ENCODE measurements at places on chromosomes 3 and 15.

GRCh38 chr3:45087155-45087554 lies 59.0 kb downstream of the CDCP1 start:
- no peak for DNase-seq

- no peak for DNase-seq
Measured at GRCh38 chr15:91040856-91041255, 18.5 kb upstream of the VPS33B start.

DNA sequence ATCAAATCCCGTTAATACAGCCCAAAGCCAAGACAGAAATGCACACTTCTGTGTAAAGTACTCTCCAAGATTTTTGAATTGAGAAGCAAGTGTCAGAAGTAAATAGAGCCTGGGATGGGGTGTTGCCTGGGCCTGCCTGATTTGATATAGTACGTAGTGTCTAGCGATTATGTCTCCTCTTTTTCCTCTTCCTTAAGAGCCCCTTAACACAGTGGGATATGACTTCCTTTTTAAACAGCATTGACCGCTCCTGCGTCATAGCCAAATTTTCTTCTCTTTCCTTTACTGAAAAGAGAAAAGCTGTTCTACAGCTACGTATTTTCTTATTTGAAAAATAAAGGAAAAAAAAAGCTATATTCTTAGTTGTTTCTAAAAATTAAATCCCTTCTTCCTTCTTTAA lies 97.7 kb downstream of the PLCL2 start:
- no peak for DNase-seq

DNA sequence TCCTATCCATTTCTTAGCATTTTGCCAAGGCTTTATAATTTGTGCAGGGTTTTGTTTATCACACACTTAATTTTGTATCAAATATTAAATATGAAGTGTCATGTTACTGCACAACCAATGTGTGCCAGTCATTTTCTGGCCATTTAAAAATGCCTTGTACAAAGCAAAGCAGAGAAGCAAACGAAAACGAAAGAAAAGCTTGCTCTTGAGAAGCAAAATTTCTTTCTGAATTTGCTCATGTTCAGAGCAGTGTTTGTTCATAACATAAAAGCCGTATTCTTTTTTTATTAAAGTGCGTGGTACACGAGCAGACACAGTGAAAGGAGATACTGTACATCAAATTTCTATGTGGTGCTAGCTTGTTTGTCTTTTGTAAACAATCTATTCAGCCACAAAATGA lies 792.6 kb downstream of the NAALADL2 start:
- no peak for DNase-seq

DNA sequence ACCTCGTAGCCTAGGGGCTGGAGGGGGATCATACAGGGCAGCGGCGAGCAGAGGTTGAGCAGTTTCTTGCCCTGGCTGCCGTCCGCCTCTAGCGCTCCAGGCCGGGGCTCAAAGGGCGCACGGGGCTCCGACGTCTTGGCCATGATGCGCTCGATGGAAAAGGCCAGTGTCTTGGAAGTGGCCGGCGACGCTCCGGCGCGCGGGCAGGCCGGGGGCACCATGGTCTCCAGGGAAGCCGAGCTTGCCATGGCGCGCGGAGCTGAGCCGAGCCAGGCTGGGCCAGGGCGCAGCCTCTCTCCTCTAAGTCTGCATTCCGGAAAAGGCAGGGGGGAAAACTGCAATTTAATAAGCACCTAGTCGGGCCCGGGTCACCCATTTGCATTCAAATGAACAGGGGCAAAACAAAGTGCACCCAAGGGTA lies 719 bp downstream of the FEZF2 start:
- no peak for DNase-seq

- DNase-seq: no peak
Measured at GRCh38 chr15:72203507-72203837, 5.9 kb upstream of the GRAMD2A start.

DNA sequence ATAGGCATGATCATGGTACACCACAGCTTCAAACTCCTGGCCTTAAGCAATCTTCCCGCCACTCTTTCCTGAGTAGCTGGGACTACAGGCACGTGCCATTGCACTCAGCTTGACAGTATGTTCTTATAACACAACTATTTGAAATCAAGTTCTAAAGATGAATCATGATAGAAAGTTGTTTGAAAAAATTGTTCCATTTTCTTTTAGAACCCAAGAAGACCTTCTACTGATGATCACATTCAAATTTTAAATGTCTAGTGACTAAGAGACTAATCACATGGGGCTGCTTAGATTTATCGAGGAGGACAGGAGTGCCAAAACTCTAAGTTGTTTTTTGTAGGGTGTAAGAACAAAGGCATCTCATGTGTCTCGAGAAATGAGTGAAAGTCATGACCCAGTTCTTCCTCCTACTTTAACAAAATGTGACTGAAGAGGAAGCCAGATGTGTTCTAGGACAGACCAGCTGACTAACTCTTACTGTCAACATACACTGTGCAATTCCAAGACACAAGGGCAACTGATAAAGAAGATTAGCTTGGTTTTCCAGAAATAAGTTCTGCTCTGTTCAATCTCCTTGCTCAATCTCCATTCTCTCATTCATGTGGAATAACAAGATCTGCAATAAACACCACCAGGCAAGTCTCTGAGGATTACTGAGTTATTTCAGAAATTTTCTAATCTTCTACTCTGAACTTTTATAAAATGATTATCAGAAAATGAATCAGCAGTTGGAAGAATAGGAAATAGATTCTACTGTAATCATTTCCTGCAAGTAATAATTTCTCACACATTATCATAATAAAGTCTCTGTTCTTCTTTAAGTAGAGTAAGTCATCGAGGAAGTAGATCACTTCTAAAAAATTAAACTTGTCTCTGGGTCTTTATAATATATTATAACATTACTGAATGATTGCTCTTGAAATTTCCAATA lies 122.6 kb upstream of the CCNL1 start:
- no peak for DNase-seq

GRCh38 chr3:128271536-128272332 lies 118.5 kb downstream of the EEFSEC start:
- DNase-seq: no peak

DNA sequence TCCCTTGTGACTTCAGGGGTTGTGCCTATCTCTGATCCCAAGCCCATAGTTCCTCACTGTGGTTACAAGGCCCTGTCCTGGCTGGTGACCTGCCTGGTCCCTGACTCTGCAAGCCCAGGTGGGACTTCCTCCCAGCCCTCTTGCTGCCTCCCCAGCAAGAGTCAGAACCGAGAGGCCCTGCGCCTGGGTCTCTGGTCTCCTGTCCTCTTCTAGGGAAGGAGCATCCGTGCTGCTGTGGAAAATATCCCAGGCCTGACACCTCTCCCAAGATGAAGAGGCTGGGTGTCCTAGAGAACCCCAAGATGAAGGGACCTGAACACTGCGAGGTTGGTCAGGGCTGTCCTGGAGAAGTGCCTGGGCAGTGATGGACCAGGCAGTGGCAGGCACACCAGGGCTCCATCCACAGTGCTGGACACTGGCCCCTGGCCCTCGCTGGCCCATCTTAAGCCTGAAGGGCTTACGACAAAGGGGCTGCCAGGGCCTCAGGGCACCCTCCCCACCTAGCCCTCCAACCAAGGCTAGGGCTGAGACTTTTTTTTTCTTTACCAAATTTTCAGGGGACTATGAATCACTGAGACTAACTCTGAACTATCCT lies 32.7 kb downstream of the PTH1R start:
- DNase-seq: no peak

Data from activated CD4-positive, alpha-beta T cell treated with anti-CD3 and anti-CD28 coated beads, Interleukin-2, amount 50 U/mL, for 4 hours (primary cell).